ENCODE measurements at places on chromosomes 6 and 20.

DNA sequence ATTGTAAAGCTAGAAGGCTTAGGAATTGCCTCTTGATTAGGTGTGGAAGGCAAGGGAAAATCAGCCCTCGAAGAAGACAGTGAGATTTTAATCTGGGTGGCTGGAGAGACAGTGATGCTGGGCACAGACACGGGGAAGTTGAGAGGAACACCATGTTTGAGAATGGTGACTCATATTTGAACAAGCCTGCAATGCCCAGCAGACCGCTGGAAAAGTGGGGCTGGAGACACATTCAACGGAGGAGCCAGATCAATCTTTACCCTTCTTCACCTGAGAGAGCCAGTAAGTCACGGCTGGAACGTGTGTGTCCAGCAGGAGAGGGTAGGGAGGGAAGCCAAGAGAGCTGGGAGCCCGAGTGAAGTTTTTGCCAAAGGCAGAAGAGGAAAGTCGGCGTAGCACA, 3.7 kb upstream of the ESR1 start:
- no peak for DNase-seq

DNA sequence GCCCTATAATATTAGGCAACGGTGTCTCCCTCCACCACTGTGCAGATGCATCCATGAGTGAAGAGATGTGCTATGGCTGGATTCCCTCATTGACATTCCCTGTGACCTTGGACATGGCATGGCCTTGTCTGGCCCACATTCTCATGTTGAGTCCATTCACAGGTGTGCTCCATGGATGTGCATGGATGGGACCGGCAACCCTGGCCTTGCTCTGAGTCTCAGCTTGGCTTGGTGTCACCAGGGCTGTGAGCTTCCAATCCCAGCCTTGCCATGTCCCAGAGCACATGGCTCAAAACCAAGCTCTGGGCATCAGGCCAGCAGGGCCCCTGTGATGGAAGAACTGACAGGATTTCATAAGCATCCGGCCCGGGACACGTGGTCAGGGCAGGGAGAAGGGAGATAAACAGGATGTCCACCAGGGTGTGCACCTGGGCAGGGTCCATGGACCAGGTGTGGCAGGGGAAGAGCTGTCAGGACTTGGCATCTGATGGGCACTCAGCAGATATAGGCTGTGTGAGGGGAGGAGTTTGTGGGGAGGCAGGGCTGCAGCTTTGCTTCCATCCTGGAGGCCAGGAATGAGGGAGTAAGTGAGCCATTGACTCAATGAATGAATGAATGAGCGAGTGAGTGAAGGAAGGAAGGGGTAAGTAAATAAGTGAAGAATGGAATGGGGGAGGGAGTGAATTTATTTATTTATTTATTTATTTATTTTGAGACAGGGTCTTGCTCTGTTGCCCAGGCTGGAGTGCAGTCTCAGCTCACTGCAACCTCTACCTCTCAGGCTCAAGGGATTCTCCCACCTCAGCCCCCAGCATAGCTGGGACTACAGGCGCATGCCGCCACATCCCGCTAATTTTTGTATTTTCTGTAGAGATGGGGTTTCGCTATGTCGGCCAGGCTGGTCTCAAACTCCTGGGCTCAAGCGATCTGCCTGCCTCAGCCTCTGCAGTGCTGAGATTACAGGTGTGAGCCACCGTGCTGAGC, 15.7 kb downstream of the NRSN2 start:
- peak; percentile 49 for DNase-seq

- DNase-seq, result no peak
These were observed 55.9 kb downstream of the TBC1D7 start for GRCh38 chr6:13272131-13273046.

DNA sequence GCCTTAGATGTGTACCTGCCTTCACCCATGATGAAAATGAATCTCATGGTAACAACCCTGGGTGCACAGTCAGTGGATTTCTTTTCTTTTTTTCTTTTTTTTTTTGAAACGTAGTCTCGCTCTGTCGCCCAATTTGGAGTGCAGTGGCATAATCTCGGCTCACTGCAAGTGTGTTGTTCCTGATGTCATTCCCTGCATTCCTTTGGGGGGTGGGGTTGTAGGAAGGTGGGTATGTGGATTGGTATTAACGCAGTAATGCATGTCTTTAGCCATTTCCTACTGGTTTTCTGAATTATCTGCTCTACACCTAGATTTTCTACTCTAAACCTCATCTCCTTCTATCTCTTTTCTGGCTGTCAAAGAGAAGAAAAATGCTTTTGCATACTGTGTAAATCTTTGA, 146.6 kb downstream of the RNF144B start:
- DNase-seq, result no peak

- DNase-seq, result no peak
These were observed 384.6 kb upstream of the RUNX2 start for GRCh38 chr6:44943541-44943940.

- DNase-seq, result no peak
These were observed 22.0 kb downstream of the FAM8A1 start for GRCh38 chr6:17622144-17622543.

DNA sequence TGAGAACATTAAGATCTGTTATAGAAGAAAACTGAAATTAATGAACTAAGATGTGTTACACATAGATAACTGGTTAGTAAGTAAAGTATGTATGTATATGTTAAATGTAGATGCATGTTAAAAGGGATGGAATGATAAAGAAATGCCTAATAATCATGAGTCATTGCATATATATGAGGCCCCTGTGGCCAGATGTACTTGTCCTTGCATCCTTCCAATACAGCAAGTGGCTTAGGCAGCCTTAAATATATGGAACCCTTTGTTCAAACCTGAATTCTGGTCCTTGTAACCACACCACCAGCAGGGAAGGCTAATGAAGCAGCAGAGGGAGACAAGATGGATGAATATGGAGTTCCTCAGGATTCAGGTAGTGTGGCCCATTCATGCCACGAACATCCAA, 9.8 kb upstream of the AKAP7 start:
- no peak for DNase-seq

GRCh38 chr6:125149256-125150144, 4.1 kb upstream of the TPD52L1 start:
- no peak for DNase-seq

DNA sequence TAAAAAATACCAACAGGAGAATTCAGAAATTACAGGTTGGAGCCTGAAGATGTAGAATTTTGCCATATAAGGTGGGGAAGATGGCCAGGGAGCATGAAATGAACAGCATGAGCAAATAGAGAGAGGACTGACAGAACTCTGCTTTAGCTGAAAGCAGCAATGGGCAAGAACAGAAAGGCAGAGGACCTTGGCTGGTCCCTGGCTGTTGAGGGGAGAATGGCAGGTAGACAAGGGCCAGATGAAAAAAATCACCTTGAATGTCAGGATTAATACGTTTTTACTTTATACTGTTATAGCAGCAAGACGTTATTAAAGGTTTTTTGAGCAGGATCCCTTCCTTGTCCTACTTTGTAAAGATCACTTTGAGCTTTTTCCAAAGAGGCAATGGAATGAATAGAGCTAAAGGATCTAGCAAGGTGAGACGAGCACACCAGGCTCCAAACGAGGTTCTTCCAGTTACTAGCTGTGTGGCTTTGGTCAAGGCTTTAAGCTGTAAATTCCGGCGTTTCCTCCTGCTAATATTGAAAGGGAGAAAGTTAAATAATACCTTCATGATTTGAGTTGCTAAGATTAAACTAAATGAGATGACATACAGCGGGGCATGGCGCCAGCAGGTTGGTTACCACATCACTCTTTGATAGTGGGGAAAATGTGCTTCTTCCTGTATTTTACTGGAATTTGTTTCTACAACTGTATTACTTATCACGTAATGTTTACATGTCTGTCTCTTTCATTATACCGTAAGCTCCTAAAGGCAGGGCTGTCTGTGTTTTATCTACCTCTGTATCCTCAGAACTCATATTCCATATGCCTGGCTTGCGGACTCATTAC, 776 bp downstream of the PPIL1 start:
- DNase-seq, result no peak

DNA sequence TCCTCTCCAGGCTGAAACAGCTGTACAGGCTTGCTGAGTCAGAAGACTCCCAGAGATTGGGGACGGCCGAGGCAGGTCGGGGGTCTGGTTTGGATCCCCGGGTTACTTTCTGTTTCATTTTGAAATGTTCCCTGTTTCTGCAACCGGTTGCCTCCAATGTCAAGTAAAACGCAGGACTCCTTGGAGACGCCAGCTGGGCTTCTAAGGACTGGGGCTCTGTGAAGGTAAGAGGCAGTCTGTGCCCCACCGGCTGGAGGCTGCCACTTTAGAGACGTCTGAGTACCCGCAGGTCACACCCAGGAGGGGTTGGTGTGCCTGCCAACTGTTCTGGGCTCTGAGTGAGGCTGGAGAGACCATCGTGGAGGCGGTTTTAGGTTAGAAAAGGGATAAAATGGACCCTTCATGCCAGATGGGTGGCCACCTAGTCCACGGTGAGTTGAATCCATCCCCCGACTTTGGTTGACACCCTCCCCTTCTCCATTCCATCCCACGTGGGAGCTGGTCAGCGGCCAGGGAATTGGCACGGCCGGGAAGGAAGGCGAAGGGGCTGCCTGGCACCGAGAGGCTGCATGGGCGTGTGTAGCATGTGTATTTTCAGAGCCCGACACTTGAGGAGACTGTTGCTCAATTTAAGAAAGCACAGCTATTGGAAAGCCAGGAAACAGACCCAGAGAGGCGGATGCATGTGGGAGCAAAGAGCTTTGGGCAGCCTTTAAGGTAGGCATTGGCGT, 240.9 kb downstream of the PHACTR1 start:
- peak; percentile 56 for DNase-seq

DNA sequence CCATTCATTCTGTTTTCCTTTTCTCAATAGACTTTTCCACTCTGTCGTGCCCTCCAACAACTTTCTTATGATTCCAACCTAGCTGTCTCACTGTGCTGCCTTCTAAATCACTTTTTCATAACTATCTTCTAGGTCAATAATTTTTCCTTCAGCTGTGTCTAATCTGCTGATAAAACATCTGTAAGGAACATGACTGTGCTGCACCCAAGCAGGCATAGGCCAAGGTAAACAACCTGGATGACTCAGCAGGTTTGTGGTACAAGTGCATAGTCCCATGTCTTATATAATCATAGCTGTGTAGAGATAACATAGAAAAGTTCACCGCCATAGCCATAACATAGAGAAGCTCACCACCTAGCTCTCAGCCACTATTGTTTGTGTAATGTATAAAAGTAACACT, 332.3 kb downstream of the PLCB1 start:
- DNase-seq, result no peak

GRCh38 chr6:127185437-127185995, 67.0 kb downstream of the RSPO3 start:
- no peak for DNase-seq

GRCh38 chr6:170082531-170083187, 208.2 kb downstream of the DLL1 start:
- DNase-seq, result no peak

GRCh38 chr6:135877666-135878065, 26.2 kb downstream of the PDE7B start:
- no peak for DNase-seq
